ENCODE measurements at places on chromosomes 4 and X. TPM values are rescaled to one million over a fixed set of nuclear protein-coding genes. Genes with fewer than 3 reads are reported as not detected.

F9 gene
- not detected for total RNA-seq

AFP gene
- total RNA-seq: not detected

MSX1 gene
- total RNA-seq: 6.0 TPM

ZBTB33 gene
- 11.2 TPM for total RNA-seq

MAGEA3 gene
- 25.8 TPM for total RNA-seq

AKAP4 gene
- total RNA-seq: not detected

CT47B1 gene
- not detected for total RNA-seq

CPLX1 gene
- total RNA-seq: 0.64 TPM

MAGEE1 gene
- 4.2 TPM for total RNA-seq

FAT1 gene
- total RNA-seq: 124 TPM

IGSF1 gene
- not detected for total RNA-seq

GLRA2 gene
- total RNA-seq: not detected

PDE6B gene
- not detected for total RNA-seq

ART3 gene
- total RNA-seq: not detected

SCRG1 gene
- not detected for total RNA-seq

KLHL4 gene
- 3.3 TPM for total RNA-seq

SLC38A5 gene
- not detected for total RNA-seq

TLR6 gene
- 8.1 TPM for total RNA-seq

DNA sequence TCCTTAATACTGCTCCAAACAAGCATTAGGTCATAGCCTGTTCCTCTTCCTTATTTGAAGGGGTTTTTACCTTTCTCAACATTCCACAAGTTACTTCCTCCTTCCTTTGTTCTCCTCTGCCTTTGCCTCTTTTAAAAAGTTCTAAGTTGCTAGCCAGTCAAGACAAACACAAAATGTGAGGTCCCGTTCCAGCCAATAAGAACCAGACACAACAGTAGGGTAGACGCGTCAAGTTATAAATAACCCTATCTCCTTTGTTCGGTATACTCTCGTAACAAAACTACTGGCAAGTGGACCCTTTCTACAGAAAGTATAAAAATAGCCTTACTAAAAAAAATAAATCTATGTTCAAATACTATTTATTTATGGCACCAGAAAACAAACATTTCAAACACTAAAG, 6.3 kb upstream of the ACE2 start:
- no peak for DNase-seq

DNA sequence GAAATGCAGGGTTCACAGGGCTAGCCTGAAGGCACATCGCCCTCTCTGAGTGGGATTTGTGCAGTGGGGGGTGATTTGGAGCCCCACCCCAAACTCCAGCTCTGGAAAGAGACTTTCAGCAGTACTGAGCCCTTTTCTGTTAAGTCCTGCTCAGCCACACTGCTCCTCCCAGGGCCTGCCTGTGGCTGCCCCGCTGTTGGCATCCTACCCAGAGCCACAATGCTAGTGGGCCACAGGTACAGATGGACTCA, 52.7 kb downstream of the CXorf49B start:
- DNase-seq: no peak

GRCh38 chr4:128810331-128810870, 901 bp downstream of the JADE1 start:
- peak; percentile 38 for DNase-seq

- DNase-seq: peak; percentile 15
Measured at GRCh38 chr4:26590639-26591038, 6.8 kb downstream of the TBC1D19 start.

GRCh38 chr4:78763251-78763650, 12.9 kb upstream of the BMP2K start:
- DNase-seq: no peak

- DNase-seq: no peak
Measured at GRCh38 chr4:23923840-23924239, 34.0 kb upstream of the PPARGC1A start.

DNA sequence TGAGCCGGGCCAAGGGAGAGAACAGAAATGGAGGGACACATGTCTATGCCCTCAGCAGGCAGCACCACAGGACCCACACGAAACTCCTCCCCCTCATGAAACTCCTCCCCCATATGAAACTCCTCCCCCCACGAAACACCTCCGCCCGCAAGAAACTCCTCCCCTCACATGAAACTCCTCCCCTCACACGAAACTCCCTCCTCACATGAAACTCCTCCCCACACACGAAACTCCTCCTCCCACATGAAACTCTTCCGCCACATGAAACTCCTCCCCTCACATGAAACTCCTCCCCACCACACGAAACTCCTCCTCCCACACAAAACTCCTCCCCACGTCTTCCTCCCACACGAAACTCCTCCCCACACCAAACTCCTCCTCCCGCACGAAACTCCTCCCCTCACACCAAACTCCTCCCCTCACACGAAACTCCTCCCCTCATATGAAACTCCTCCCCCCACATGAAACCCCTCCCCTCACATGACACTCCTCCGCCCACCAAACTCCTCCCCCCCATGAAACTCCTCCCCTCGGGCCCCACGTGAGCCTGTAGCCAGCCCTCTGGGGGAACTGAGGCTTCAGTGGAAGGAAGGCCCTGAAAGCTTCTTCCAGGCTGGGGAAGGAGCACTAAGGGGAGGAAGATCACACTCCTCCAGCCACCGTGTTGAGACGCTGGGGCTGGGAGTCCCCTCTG, 15.2 kb downstream of the ADRA2C start:
- no peak for DNase-seq

DNA sequence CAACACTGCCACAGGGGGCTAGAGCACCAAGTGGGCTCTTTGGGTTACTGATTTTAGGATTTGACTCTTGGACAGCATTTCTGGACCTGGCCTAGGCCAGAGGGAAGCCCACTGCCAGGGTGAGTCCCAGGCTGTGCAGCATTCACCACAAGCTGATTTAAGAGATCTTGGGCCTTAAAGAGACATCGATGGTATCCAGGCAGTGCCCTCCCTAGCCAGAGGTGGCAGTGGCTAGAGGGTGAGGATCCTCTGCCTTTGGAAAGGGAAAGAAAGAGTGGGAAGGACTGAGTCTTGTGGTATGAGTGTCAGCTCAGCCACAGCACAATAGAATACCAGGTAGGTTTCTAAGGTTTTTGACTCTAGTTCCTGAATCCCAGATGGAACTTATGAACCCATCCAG, 613.9 kb downstream of the FAT4 start:
- DNase-seq: no peak

DNA sequence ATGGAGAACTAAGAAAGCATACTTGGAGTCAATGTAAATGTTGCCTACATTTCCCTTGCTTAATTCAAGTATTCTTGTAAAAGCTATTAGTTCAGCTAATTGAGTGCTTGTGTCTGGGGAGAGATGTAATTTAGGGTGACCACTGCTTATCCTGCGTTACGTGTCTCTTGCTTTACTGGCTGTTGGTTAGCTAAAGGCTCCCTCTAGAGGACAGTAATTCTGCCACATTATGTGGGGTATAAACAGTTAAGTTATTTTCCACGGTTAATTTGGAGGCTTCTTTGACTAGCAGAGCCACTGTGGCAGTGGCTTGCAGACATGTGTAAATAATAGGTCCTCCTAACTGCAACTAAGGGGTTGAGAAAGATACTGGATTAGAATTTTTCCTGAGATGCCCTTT, 25.3 kb upstream of the NAF1 start:
- DNase-seq: peak; percentile 16

- peak; percentile 52 for DNase-seq
Measured at GRCh38 chrX:11953615-11954014, 184.7 kb upstream of the FRMPD4 start.

DNA sequence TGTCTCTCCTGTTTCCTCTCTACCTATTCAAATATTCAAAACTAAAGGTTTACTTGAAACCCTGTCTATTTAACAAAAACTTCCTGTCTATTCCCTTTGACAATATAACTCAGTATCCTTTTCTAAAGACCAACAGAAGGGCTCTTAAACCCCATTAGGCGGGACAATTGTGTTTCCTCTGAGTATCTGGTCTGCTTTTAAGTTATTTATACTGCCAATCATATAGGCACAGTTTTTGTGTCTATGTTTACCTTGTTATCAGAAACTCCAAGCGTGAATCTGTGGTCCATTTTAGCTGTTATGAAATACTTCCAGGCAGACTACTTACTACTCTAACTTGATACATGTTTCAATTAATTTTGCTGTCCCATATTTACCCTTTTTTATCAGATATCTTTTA, 350.0 kb upstream of the CTSO start:
- no peak for DNase-seq

DNA sequence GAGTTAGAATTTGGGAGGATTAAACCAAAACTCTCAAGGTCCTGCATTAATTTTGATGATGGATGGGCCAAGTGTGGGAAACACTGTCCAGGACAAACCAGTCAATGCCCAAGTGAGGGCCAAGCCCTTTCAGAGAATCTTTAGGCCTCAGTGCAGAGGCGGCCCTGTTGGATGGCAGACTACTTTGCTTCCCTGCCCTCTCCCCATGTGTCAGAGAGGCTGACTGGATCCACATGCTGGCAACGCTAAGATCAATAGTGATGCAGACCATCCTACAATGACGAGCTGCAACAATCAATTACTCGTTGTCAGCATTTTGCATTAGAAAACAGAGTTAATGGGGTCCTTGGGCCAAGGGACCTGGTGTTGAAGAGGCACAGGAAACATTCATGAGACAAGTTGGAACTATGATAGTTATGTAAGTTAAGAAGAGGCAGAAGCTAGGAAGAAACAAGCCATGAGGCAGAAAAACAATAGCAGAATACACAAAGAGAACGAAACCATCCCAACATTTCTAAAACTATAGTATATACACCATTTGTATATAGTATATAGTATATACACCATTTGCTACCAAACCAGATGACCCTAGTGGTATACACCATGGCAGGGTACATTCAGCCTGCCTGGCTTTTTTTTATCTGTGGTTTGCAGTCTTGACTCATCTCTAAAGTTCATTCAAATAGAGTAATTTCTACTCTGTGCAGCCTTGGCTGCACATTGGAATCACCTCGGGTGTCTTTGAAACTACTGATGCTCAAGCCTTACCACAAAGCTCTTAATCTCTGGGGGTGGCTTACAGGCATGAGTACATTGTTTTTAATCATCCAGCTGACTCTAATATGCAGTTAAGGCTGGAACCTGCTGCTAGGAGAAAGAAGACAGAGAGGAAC, 147.7 kb upstream of the GYPA start:
- DNase-seq: no peak

GRCh38 chr4:154384012-154384411, 107.6 kb downstream of the DCHS2 start:
- no peak for DNase-seq

- no peak for DNase-seq
Measured at GRCh38 chr4:4776934-4777333, 82.5 kb upstream of the MSX1 start.

- DNase-seq: peak; percentile 77
Measured at GRCh38 chrX:49172280-49172780, 632 bp downstream of the PLP2 start.

- no peak for DNase-seq
Measured at GRCh38 chrX:675279-675954, 44.8 kb downstream of the SHOX start.

GRCh38 chr4:8410641-8411271, 29.8 kb downstream of the ACOX3 start:
- DNase-seq: peak; percentile 66

DNA sequence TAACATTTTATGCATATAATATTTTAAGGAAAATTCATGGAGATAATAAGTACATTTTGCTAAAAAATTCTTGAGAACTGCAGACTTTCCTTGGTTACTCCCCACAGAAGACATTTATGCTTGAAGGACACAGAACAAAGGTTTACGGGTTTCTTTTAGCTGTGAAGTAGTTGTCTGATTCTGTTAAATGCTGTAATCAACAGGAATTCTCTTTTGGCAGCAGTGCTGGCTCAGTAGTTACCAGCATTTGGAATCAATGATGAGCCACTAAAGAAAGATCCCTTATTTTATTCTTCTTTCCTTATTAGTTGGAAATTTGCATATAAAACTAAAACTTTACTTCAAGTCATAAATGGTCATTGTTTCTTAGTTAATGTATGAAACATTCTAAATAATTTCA, 199.3 kb upstream of the FAT4 start:
- DNase-seq: no peak

Data from A172 (cell line).